ENCODE measurements at places on chromosomes 13 and 19.

DNA sequence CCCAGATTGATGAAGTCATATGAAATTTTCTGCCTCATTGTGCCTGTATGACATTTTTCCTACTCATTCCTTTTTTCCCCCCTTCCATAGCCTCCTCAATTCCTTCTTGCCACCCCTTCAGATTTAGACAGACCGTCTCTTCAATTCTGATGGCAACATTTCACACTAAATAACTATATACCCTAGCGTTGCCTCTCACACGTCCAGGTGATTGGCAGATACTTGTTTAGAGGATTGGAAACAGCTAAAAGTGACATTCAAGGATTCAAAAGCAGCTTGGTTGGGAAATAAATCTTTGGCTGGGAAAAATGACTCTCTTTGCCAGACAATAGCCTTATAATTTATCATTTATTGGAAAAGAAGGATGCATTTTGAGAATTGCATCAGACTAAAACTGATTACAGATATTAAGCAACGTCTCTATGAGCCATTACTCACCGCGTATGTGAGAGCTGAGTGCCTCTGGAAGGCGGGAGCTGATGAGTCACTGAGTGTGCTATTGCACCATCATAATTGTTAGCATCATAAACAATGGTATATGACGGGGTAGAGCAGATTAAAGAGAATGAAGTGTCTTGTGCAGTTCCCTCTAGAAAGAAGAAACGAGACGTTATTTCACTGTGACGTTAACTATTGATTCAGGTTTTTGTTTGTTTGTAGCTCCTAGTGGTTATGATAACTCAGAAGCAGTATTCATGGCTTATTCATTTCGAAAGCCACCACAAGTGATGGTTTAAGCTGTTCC is 61.1 kb upstream of the FAM216B start:
- DNase-seq = peak; percentile 84

DNA sequence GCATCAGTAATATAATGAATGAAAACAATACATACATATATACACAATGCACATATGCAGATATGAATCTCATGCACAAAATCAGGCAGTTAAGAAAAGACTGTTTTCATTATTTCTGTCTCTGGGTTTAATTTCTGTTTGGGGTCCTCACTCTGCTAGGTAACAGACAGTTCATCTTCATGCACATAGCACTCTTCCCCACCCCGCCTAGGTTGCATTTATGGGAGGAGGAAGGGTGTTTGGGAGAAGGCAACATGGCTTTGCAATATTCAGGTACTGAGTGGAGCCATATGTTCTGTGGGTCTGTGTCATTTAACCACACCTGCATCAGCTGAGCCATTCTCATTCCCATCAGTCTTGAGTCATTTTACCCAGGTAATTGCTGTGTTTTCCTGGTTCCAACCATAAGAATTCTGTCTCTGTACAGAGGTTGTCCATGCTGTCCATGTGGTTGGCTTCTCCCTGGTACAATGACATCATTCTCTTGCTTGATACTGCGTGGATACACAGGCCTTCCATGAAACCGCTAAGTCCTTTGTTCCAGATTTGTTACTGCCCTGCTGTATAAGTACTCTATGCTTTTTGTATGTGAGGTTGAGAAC is 45.3 kb downstream of the RFC3 start:
- DNase-seq = no peak

- peak; percentile 57 for DNase-seq
These were observed at the start of gene TNPO2 for GRCh38 chr19:12723641-12724426. Gene TNPO2 (minus strand): TSS chr19:12723932. CDS start chr19:12720977, 2,955 bp downstream.

GRCh38 chr19:42038666-42039065 is 31.3 kb downstream of the GRIK5 start:
- DNase-seq = no peak

GRCh38 chr13:100483139-100483538 is 105.5 kb downstream of the GGACT start:
- no peak for DNase-seq

- DNase-seq = peak; percentile 62
These were observed 7.4 kb upstream of the IL4I1 start for GRCh38 chr19:49904136-49904535.

DNA sequence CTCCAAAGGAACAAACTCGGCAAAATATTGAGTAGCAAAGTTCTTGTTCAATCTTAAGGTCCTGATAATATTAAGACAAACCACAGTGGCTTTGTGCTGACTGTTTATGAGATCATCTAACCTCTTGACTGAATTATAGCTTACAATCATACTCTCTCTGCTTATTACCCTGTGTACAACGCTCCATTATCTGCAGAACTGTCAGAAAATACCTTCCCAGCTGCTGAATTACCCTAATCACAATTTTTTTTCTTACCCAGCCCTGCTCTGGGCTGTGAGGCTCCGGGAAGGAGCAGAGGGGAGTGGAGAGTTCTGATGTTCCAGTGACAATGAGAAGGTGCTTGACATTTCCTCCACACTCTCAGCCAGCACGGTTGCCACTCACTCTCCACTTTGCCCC is 64.8 kb downstream of the DCT start:
- no peak for DNase-seq

DNA sequence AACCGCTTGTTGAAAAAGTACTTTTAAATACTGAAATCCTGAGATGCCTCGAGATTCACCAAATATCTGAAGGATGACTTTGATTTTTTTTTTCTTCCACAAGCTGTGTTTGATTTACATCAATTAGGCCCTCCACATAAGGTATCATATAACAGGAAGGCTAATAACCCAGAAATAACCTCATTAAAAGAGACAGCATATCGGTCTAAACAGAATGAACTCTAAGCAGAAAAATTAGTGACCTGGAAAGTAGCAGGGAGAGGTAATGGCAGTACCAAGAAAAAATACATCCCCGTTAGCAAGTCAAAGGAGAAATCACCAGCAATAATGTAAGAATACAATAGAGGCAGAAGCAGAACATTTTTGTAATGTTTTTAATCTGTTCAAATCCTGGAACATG is 452.4 kb upstream of the TSHZ3 start:
- DNase-seq = no peak
